NCI-H2107 (cell line): ENCODE measurements at places on chromosomes 1 and 21.
A peak's percentile ranks its signal among the peaks of the same experiment; 100 is the strongest.

- no peak for DNase-seq
Observed at GRCh38 chr1:151565502-151566189, 25.5 kb downstream of the TUFT1 start.

DNA sequence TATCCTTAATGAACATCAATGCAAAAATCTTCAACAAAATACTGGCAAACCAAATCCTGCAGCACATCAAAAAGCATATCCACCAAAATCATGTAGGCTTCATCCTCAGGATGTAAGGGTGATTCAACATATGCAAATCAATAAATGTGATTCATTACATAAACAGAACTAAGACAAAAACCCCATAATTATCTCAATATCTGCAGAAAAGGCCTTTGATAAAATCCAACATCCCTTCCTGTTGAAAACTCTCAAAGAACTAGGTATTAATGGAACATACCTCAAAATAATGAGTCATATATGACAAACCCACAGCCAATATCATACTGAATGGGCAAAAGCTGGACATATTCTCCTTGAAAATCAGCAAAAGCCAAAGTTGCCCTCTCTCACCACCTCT is 54.6 kb upstream of the DEPDC1 start:
- DNase-seq, result no peak

- no peak for DNase-seq
Observed at GRCh38 chr1:185551008-185551407, 183.2 kb upstream of the HMCN1 start.

DNA sequence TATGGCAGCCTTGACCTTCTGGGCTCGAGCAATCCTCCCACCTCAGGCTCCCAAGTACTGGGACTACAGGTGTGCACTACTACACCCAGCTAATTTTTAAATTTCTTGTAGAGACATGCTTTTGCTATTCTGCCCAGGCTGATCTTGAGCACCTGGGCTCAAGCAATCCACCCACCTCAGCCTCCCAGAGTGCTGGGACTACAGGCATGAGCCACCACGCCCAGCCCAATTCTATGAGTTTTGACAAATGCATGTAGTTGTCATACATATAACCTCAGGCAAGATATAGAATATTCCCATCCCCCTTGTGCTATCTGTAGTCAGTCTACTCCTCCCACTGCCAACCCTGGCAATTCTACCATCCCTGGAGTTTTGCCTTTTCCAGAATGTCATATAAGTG is 38.7 kb upstream of the TTC22 start:
- DNase-seq, result no peak

DNA sequence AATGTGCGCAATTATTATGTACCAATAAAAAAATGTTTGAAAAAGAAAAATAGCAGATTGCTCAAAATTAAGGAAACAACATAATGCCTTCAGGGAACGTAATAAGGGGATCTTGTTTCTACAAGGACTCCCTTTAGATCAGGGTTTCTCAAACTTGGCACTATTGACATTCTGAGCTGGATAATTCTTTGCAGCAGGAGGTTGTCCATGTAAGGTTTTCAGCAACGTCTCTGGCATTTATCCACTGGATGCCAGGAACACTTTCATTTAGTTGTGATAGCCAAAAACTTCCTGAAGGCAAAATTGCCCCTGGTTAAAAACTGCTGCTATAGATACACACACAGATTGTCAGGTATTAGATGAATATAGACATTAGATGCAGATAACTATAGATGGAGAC is 666.7 kb upstream of the ADAMTS5 start:
- no peak for DNase-seq

DNA sequence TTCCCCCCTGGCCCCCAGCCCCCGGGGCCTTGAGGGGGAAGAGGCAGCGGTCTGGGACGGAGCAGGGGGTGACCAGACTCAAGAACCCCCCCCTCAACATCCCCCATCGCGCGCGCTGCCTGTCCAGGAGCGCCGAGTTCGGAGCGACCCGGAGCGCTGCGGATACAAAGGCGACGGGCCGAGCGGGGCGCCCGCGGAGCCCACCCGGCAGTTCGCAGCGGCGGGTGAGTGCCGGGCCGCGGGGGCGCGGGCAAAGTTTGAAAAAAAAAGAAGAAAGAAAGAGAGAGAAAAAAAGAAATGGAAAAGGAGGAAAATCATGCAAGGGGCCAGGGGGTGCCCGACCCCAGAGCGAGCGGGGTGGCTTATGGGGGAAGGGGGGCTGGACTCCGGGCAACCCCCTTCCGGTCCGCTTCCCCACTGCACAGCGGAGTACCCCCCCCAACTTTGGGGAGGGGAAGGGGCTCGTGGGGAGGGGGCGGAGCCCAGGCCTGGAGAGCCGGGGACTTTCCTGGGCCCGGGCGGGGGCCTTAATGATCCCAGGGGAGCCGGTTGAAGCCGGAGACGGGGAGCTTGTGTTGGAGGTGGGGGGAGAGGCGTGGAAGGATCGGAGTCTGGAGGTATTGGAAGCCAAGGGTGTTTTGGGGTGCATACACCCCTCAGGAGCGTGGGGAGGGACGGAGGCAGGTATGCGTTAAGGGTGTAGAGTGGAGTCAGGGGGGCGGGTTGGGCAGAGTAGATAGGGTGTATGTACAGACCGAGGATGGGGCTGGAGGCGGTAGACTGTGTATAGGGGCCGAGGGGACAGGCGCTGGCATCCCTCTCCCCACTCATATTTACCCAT is 502 bp downstream of the VANGL2 start:
- peak; percentile 58 for DNase-seq

- DNase-seq, result no peak
Observed at GRCh38 chr1:115194506-115194905, 105.2 kb upstream of the TSPAN2 start.

GRCh38 chr1:116540088-116540487 is 30.7 kb downstream of the CD58 start:
- no peak for DNase-seq
